ENCODE measurements at places on chromosomes 13 and 19. TPM values are rescaled to one million over a fixed set of nuclear protein-coding genes. Genes with fewer than 3 reads are reported as not detected.

DNA sequence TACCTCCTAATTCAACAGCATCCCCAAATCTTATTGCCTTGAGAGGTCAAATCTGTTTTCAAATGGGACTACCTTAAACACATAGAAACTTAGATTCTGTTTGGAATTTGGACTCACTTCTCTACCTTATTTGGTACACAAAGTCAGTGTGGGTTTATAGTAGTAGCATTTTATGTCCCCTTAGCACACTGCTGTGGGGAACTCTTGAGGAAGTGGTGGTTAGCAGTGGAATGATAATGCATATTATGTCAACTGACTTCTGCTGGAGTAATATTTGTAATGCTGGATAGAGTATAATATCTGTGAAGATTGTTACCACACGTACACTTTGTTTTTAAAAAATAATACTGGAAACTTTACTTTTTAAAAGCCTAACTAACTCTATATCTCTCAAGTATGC is 386.3 kb downstream of the NDFIP2 start:
- DNase-seq, result no peak

CYP2A6 gene
- not detected for total RNA-seq

- DNase-seq, result no peak
Measured at GRCh38 chr19:10516671-10517286, 468 bp downstream of the S1PR5 start.

- no peak for DNase-seq
Measured at GRCh38 chr13:47705185-47705584, 295.9 kb downstream of the SUCLA2 start.

GRCh38 chr13:91372911-91373310 is 25.4 kb downstream of the MIR17HG start:
- DNase-seq, result no peak

DNA sequence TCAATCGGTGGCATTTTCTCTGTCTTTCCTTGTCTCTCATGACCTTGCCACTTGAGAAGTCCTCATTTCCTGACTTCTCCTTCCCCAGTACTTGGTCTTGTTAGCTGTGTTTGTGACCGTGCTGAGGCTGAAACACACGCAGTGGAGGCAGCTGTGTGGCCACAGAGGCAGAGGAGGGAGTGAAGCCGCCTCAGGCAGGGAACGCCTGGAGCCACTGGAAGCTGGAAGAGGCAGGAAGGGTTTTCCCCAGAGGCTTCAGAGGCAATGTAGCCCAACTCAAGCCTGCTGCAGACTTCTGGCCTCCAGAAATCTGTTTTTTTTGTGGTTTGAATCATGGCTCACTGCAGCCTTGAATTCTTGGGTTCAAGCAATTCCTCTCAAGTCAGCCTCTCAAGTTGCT is 29.2 kb upstream of the ARGLU1 start:
- no peak for DNase-seq

ZNF497 gene
- total RNA-seq, result 1.3 TPM

DNA sequence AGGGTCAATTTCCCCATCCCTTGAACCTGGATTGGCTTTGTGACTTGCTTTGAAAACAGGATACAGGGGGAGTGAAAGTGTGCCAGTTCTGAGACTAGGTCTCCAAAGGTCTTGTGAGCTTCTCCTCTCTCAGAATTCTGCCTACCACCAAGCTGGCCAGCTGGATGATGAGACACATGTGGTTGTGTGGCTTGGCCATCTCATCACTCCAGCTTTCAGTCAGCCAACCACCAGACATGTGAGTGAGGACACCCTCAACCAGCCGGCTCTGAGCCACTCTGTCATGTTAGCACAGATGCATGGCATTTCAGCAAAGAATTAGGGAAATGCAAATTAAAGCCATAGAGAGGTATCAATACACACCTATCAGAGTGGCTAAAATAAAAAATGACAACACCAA is 29.5 kb downstream of the ENOX1 start:
- DNase-seq, result no peak
